NCI-H2171 (cell line): ENCODE measurements at places on chromosomes 12 and 14.

DNA sequence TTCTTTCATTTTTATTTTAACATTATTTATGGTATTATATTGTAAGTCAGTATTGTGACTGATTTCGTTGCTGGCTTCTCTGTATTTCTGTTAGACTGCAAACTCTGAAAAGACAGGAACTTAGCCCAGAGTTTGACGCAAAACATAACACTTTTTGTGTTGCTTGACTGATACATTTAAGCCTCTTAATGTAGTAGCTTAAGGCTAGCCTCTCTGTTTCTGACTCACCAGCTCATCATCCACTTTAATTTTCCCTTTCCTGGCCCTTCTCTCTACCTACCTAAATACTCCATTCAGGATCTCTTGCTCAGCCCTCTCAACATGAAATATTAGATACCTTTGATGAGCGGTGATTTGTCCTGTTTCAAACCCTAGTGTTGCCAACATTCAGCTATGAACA, 420.6 kb downstream of the LRFN5 start:
- no peak for DNase-seq

DNA sequence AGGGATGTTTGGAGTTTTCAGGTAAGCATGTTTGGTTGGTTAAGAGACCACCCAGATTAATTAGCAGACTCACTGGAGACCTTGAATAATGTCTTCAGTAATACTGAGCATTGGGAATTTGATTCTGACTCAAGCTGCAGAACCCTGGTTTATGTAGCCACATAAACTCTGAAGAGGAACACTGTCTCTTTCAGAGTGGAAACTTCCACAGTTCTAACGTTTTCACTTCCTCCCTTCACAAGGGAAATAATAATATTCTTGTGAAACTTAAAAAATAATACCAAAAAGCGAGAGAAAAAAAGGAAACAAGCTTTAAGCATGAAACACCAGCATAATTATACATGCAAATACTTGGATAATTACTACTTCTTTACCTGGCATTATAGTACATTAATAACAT, 40.0 kb upstream of the ST8SIA1 start:
- no peak for DNase-seq

GRCh38 chr14:72607386-72608130, 286.3 kb downstream of the DPF3 start:
- DNase-seq: no peak

DNA sequence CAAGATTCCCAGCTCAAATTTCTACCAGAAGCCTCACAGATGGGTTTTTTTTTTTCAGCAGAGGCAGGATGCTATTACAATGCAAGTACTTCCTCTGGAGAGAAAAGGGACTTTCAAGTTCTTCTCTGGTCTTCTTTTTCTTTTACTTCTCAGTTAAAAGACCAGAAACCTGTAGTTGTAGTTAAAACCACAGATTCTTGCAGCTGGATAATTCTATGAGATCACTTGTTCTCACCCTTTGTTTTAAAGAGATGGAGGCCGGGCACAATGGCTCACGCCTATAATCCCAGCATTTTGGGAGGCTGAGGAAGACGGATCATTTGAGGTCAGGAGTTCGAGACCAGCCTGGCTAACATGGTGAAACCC, 47.6 kb upstream of the OVCH1 start:
- no peak for DNase-seq

GRCh38 chr12:65740506-65740872, 83.8 kb upstream of the HMGA2 start:
- DNase-seq: no peak

GRCh38 chr12:29662734-29663323, 120.9 kb downstream of the TMTC1 start:
- DNase-seq: no peak

DNA sequence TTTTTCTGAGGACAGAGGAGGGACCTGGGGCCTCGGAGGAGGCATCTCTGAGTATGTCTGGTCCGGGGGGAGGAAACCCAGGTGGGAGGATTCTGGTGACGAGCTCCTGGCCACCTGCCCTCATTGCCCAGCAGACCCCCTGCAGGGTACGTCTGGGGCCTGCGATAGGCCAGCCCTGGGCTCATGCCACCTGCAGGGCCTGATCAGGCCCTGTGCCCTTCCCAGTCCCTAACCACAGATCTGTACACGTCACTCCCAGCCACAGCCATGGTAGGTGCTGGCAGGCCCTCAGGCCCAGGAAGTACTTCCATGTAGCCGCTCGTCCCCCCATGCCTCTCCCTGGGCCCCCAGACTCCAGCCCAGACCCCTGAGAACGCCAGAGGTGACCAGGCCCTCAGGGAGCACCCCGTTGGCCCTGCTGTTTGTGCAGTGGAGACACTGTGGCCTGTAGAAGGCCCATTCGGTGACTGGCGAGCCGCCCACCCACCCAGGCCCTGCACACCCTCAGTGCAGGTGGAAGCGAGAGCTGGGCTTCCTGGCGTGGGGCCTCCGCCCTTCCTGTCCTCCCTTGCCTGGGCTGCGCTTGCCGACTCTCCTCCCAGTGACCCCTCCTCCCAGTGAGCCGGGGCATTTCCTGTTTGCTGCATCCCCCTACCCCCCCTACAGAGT, 5.7 kb downstream of the INF2 start:
- no peak for DNase-seq
